Esophagus squamous epithelium (tissue), 5 donors: ENCODE measurements at places on chromosomes 16 and 17. TPM values are rescaled to one million over a fixed set of nuclear protein-coding genes. Genes with fewer than 3 reads are reported as not detected.

Gene CASKIN1
- 0.38 TPM for total RNA-seq

Gene NPIPA5
- total RNA-seq: 1.9 TPM

Gene ZNF598
- total RNA-seq: 56.1 TPM

Gene CNGB1
- not detected for total RNA-seq

Gene COX6A2
- not detected for total RNA-seq

Gene SLC52A1
- 1.2 TPM for total RNA-seq

Gene PFN1
- 520 TPM for total RNA-seq

Gene TP53
- total RNA-seq: 26.6 TPM

Gene NKD1
- 1.1 TPM for total RNA-seq

Gene CD300LB
- total RNA-seq: 0.19 TPM

Gene PRSS8
- 51.1 TPM for total RNA-seq

Gene ABCC11
- total RNA-seq: 0.09 TPM

Gene ITGAL
- total RNA-seq: 4.4 TPM
